NCI-H1417 treated with DMSO at 0.1 percent for 48 hours (cell line): ENCODE measurements at places on chromosomes 12 and 14.

DNA sequence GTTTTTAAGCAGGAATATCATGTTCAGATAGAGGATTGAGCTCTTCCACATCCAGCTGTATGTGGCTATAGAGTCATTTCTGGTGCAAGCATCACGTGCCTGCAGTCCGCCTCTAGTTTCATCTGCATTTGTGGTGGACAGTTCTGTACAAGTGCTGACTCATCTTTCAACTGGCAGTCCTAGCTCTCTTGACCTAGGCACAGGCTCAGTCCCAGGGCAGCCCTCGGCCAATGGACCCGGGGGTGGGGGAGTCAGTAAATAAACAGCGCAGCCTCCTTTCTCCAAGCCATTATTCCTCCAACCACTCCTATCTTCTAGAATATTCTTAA is 41.8 kb upstream of the FRMD6 start:
- DNase-seq, result no peak

GRCh38 chr14:61578745-61579144 is 116.6 kb upstream of the HIF1A start:
- no peak for DNase-seq

DNA sequence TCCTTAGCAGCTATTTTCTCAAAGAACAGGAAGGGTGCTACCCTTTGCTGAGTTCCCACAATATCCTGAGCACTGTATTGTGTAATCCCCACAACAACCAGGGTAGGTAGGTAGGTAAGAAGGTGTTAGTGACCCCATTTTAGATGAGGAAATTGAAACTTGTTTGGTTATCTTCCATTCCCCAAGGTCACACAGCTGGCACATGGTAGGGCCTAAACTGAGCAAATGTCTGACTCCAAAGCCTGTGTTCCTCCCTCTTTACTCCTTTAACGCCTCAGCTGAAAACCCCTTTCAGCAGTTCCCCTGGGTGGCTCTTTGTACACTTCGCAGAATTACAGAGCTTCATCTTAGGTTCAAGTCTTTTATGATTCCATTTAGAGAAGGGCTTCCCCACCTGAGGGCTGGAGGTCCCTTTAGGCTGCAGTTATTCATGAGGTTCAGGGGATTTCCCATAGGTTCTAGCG is 26.5 kb upstream of the RIC8B start:
- no peak for DNase-seq

DNA sequence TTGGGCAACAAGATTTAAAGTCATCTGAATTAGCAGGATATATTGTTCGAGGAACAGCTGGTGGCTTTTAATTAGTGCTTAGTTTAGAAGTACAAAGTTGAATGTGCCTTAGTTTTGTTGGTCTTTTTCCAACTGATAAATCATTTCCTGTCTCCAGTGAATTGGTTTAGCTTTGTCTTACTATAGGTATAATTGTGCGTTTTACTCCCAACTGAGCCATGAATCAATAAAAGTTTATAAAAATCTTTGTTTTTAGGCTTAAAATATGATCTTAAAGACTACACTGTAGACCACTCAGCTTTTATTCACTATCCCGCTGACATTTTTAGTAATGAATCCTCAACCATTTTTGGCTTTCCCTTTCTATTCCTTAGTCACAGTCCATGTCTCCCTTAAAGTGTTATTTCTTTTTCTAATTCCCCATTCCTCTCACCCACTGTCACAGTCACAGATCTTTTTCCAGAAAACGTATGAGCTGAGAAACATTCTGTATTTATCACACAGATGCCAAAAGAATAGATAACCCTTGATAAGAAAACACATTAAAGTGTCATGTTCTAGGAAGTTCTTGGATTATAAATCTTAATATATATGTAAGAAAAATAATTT is 34.0 kb upstream of the ALG10 start:
- no peak for DNase-seq

DNA sequence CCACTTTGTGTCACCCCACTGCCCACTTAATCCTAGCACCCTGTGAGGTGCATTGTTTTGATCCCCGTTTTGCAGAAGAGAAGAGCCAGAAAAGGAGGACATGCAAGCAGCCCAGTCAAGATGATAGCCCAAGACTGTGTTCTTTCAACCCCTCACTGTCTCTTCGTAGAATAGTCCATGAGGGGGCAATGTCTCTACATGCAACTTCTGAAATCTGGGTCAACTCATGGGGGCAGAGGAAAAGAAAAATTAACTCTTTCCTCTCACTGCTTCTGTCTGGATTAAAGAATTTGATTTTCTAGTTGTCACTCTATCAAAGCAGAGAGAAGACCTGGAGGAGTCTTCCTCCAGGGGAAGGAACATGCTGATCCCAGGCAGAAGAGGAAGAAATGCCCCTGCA is 229.6 kb upstream of the NOS1 start:
- DNase-seq, result no peak

DNA sequence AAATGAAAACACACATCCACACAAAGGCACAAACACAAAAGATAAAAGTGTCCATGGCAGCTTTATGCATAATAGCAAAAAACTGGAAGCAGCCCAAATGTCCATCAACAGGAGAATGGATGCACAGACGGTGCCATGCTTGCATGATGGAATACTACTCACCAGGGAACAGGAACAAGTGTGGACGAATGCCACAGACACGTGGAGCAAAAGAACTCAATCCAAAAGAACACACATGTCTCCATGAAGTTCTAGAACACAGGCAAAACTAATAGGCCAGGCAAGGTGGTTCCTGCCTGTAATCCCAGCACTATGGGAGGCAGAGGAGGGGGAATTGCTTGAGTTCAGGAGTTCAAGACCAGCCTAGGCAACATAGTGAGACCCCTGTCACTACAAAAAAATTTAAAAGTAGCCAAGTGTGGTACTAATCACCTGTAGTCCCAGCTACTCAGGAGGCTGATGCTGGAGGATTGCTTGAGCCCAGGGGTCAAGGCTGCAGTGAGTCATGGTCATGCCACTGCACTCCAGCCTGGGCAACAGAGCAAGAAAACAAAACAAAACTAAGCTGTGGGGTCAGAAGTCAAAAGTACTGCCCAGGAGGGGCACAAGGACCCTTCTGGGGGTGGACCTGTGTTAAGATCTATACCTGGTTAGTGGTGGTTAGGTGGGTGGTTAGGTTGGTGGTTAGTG is 7.3 kb upstream of the TMEM119 start:
- DNase-seq, result no peak

DNA sequence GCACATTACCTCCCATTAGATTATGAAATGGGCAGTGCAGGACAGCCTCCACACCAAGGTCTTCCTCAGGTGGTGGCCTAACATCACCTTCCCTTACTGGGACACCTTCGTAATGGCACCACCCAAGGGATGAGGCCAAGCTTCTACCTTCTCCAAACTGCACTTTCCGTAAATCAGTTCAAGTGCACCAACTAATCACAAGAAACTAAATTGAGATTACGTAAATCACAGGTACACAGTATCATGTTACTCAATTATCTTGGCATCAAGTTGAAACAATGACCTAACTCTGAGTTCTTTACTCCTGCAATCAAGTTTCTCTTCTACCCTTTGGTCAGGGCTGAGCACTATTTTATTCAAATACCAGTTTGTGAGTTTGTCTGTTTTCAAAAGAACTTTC is 13.8 kb downstream of the SLC41A2 start:
- DNase-seq, result no peak
